ENCODE measurements at places on chromosomes 13 and 19.

GRCh38 chr19:36093146-36093662, 17.7 kb upstream of the OVOL3 start:
- DNase-seq = no peak

DNA sequence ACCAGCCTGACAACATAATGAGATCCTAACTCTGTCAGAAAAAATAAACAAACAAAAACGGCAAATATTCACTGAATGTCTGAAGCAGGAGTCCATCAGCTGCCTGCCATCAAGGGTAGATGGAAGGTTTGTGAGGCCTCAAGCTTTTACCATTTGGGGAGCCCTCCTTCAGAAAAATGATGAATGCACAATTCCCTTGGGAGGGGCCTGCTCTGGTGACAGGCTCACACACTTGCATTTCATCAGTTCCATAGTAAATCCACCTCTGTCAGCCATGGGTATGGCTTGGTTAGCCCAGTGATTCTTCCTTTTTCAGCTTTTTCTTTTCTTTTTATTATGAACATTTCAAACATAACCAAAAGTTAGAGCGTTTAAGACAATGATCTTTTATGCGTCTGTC, 26.3 kb upstream of the KATNAL1 start:
- no peak for DNase-seq

DNA sequence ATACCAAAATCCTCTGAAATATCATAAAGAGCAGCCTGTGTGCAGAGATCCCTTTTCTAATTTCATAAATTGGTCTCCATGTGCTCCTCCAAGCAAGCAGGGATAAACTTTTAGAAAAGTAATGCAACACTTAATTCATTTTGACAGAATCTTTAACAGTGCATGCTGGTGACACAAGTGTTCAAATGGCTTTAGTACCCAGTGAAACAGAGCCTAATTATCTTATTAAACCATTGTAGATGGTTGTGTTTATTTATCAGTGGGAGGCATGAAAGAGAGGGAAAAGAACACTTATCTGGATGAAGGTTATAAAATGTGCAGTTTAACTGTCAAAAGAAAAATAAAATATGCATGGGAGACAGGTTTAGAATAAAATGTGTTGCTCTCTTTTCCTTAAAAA, 945.0 kb upstream of the PCDH20 start:
- no peak for DNase-seq

DNA sequence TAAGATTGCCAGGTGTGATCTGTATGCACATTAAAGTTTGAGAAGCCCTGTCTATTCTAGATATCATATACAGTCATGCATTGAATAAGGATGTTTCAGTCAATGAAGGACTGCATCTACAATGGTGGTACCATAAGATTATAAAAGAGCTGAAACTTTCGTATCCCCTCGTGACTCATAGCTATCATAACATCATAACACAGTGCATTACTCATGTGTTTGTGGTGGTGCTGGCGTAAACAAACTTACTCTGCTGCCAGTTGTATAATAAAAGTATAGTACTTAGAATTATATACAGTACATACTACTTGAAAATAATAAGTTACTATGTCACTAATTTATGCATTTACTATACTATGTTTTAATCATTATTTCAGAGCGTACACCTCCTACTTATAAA, 489.3 kb downstream of the GPC6 start:
- DNase-seq = no peak

Data from fibroblast of skin of abdomen (primary cell).